SW480 (cell line): ENCODE measurements at places on chromosomes 13 and 19.

- no peak for DNase-seq
Observed at GRCh38 chr13:88107570-88107969, 436.4 kb downstream of the SLITRK5 start.

DNA sequence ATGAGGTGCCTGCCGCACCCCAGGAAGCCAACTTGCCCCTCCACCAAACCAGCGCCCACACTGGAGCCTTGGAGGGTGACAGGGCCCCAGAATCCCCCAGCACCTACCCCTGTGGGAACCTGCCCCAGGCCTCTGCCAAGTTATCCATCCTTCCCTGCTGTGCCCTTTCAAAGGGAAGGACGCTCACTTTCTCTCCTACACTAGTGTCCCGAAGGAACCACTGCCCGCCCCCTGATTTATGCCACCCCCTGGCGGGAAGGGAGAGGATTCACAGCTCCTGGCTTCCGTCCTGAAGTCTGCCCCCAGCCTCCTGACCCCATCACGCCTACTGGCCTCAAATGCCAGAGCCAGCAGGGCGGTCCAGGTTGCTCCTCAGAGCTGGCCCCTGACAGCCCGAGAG is 1.4 kb downstream of the EVI5L start:
- peak; percentile 42 for DNase-seq

DNA sequence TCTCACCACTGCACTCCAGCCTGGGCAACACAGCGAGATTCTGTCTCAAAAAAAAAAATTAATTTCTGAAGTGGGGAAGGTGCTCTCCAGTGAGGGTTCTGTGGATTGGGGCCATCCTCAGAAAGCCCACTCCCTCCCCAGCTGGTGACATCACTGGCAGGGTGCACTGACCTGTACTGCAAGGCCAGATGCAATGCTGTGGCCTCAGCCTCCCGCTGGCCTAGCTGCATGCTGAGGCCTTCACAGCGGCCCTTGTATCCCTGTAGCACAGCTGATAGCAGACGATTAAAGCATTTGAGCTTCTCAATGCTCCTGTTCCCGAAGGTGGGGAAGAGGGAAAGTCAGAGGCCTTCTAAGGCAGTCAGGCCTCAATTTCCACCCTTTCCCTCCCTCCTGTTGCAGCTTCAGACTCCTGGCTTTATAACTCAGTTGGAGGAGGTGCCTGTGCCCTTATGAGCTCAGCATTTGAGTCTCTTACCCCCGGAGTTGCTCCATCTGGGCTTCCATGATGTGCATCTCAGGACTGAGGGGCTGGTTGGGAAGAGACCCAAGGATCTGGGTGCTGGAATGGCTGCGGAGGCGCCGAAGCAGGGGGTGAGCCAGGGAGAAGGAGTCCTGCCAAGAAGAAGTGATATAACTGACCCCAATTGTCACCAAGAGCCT is 5.3 kb downstream of the USHBP1 start:
- DNase-seq = no peak

DNA sequence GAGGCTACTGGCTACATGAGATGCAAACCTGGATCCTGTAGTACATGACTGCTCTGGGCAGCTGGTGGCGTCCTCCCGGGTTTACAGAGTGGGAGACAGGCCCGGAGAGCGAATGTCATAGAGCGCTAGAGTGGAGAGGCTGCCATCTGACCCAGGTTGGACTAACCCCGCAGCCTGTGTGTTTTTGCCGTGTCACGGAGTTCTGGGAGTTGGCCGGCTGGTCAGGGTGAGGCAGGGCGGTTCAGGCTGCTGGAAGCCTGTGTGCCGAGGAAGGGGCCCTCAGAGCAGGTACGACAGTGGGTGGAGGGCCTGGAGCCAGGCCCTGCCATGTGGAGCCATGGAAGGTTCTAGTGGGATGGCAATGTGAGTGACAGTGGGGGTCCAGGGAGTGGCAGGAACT is 12.5 kb downstream of the CRTC1 start:
- DNase-seq = no peak

GRCh38 chr13:46377554-46377953 is 9.5 kb downstream of the RUBCNL start:
- DNase-seq = no peak

DNA sequence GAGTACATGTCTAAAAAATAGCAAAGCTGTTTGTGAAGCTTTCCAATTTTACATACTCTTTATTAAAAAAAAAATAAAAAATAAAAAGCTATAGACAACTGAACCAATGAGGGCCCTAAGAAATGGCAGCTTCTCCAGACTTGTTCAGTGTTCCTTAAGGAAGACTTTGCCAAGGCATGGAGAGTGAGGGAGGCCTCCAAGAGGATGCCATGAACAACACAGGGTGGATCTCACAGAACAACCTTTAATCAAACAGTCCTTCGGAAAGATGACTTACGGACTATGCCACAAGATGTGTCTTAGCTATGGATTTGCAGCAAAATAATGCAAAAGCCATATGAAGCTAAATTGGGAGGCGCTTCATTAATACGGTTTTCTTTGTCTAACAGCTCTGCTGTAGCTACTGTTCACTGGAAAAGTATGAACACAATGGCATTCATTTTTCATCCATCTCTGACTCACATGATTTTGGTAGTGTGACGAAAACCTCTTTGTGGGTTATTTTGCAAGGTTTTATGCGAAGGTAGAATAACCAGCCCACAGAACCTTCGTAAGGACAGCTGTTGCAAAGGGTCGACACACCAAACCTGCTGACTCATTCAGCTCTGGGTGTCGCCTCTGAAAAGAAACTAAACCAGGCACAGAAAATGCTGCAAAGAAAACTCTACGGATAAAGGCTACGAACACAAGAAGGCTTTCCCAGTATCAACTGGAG is 27.7 kb downstream of the EFNB2 start:
- DNase-seq = peak; percentile 39

- no peak for DNase-seq
Observed at GRCh38 chr13:32737679-32738078, 151.4 kb downstream of the PDS5B start.

DNA sequence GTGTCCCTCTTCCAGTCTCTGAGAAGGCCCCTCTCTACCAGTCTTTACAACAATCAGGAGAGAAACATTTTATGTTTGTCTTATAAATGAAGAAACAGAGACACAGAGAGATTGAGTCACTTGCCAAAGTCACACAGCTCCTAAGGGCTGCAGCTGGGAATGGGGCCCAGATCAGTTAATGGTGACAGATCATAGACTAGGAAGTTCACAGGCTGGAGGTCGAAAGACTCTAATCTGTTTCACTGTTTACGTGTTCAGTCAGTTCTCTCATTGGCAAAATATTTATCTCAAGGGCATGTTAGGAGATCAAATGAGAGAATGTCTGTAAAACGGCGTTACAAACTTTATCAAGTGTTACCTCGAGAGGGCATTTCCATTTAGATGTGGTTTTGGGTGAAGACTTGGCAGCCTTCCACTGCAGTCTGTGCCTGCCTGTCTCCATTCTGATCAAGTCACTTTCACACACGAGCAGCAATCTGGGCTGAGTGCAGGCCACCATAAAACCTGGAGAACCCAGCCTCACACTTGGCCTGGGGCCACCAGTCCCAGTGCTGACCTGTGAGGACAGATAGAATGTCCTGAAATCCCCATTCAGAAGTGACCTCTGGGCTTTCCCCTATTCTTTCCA is 65.1 kb downstream of the SIAH3 start:
- DNase-seq = peak; percentile 33

- DNase-seq = no peak
Observed at GRCh38 chr19:54633401-54633800, 3.1 kb downstream of the LILRB1 start.

DNA sequence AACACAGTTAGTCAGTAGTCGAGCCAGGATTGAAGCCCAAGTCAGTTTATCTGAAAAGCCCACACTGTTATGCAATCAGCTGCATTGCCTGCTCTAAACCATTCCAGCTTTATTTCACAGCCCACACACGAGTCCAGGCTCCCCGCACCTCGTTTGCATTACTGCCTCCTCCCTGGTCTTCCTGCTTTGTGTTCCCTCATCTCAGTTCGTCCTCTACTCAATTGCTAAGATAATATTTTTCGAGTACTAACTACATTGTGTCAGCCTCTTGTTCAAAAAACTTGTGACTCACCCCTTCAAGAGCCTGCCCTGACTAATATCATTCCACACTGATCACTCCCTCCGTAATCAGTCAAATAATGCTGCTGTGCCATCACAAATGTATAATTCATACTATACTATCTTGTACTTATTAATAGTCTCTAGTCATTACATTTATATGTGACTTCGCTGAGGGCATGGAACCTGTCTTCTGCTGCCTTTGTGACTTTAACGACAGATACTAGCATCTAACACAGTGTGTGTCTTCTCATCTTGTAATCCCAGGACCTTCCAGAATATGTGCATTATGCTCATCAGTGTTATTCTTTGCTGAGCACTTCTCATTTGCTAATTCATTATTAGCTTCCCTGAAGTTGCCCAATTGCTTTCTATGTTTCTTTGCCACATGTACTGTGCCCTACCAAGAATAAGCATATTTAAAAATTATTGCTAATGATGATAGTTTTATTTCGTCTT is 26.2 kb upstream of the WDFY2 start:
- no peak for DNase-seq

DNA sequence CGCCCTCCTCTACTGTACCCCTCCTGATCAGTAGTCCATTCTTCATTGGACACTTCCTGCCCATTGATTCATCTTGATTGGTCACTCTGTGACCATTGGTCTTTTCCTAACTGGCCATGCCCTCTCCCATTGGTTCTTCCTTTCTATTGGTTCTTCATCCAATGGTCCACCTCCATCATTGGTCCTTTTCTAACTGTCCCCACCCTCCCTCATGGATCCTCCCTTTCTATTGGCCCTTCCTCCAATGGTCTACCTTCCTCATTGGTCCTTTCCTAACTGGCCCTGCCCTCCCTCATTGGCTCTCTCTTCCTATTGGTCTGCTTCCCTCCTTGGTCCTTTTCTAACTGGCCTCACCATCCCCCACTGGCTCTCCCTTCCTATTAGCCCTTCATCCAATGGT is 7.1 kb downstream of the KLK6 start:
- peak; percentile 54 for DNase-seq

- peak; percentile 86 for DNase-seq
Observed at GRCh38 chr19:11018179-11018578, 57.3 kb downstream of the SMARCA4 start.

DNA sequence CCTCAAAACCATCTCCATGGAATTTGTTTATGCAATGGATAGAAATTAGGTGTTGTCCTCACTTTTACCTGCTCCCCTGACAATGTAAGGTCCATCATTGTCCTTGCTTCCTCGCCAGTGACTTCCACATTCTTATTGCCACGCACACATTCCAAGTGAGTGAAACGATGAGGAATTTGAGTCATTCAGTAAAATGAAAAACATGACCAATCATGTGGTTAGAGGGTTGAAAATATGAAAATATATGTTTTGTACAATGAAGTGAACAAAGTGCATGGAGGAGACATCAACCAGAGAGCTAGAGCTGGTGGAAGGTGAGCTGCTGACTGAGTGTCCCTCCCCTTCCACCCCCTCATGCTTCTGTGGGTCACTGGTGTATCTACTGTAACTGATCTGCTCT is 91.7 kb downstream of the ATP8A2 start:
- DNase-seq = peak; percentile 47

GRCh38 chr19:45280471-45280961 is 29.4 kb downstream of the MARK4 start:
- no peak for DNase-seq

DNA sequence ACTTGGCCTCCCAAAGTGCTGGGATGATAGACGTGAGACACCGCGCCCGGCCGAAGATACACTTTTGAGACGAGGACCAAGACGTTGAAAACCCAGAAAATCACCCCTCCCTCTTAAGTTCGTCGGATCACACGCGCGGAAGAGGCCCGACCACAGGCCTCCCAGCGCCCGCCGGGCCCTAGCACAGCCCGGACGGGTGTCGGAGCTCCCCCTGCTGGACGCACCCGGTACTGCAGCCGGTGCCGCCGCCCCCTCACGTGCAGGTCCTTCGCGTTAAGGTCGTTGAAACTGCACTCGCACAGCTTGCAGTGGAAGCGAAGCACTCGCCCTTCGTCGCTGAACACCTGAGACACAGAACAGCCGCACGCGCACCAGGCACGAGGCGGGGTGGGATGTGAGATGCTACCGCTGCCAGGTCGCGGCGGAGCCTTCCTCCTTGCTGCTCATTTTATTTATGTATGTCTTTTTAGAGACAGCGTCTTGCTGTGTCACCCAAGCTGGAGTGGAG is 35.7 kb upstream of the MATK start:
- DNase-seq = no peak

DNA sequence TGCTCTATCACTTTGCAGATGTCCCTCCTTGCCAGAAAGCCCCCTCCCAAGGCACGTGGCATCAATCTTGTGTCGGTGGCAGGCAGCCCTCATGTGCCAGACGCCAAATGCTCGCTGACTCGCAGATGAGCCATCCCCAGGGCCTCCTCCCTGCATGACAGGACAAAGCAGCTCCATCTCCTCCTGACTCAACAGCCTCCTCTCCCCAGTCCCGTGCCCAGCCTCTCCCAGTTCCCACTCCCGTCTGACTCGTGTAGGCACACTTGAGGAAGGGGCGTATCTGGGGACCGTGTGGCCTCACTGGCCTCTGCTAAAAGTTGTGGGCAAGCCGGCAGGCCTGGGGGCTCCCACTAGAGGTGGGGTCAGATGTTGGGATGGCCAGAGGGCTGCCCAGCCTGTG is 133.6 kb downstream of the STK24 start:
- DNase-seq = peak; percentile 46

DNA sequence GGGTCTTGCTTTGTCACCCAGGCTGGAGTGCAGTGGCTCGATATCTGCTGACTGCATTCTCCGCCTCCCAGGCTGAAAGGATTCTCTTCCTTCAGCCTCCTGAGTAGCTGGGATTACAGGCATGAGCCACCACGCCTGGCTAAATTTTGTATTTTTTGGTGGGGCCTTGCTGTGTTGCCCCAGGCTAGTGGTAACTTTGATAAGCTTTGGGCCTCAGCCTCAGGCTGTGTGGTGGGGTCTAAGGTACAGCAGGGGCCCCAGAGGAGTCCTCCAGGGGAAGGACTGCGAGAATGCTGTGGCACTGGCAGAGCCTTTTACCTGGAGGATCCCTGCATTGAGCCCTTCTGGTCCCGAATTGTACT is 7.2 kb downstream of the DOT1L start:
- no peak for DNase-seq

- DNase-seq = no peak
Observed at GRCh38 chr13:109379930-109380329, 406.5 kb downstream of the IRS2 start.

DNA sequence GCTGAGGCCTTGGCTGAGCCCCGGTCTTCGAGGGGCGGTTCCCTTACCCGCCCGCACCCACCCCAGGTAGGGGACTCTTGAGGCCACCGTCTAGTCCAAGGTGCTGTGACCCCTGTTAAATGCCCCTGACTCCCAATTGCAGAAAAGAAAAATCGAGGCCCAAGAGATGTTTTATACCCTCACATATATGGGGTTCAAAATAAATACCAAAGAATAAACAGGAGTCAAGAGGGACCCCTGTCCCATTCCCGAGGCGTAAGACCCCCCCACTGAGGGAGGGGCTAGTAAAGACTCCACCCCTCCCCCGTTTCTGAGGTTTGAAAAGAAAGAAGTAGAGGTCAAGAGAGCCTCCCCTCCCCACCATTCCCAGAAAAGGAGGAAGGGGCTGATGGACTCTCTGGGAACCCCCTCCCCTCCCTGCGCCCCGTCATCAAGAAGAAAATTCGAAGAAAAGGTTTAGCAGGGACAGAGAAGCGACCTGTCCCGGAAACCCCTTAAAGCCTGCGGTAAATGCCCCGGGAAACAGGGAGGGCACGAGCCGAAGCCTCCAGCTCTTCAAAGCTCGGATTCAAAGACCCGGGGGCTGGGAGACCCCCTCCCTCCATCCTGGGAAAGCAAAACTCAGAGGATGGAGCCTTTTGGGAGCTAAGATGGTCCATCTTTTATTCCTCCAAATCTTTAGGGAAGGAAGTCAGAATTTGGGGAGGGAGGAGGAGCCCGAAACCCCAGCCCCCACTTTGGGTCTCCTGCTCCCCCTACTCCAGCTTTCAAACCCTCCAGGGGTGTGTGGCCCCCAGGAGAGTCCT is 755 bp upstream of the RAB3A start:
- no peak for DNase-seq
